ENCODE measurements at places on chromosomes 12 and 14.
A peak's percentile ranks its signal among the peaks of the same experiment; 100 is the strongest.

DNA sequence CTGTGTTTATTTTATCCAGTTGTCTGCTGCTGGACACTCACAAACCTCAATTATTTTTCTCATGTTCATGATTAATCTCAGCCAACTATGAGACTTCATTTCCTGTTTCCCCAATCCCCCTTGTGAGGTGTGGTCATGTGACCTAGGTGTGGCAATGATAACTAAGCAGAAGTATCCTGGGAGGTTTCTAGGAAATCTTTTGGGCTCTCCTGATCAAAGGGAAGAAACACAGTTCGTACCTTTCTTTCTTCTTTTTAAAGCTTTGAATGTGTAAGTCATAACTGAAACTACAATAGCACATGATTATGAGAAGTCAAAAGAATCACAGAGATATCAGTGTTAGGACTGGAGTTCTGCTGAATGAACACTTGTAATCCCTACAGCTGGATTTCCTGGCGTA, 34.4 kb upstream of the MANSC4 start:
- no peak for DNase-seq

DNA sequence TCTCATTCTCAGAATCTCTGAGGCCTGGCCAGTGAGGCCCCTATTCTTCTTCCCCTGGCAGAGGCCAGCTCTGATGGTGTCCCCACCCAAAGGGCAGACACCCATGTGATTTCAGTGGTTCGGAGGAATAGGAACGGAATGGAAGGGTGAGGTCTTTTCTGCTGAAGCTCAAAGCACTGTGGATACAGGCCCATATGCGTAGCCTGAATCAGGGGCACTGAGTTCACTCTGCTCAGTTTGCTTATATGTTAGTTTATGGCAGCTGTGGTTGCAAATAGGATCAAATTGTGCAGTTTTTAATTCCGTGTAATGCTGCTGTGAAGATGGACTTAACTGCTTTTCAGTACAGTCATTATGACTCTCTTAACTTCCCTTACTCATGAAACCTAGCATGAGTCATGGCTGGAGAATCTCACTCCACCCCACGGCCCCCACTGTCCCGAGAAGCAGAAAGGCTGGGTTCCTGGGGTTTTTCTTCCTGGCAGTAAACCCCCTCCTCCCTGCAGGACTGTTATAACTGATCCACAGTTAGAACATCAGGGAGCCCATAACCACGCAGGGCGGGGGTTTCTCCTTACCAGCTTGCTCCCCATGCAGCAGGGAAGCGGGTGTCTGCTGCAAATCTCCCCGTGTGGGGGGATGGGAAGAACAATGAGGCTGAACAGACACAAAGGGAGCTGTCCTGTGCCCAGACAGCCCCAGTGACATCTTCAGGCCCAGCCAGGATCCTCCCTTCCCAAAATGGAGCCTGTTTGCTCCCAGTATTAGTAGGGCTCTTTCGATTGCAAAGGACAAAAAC, 122.7 kb downstream of the SLC38A6 start:
- no peak for DNase-seq

GRCh38 chr12:55966408-55967281, at the start of gene CDK2:
Gene CDK2 (plus strand): TSS chr12:55966830. CDS start chr12:55967009, 179 bp downstream.
- peak; percentile 77 for DNase-seq

- no peak for DNase-seq
Observed at GRCh38 chr12:69501154-69501895, 31.1 kb downstream of the FRS2 start.

- no peak for DNase-seq
Observed at GRCh38 chr14:81727218-81727617, 193.6 kb upstream of the SEL1L start.

DNA sequence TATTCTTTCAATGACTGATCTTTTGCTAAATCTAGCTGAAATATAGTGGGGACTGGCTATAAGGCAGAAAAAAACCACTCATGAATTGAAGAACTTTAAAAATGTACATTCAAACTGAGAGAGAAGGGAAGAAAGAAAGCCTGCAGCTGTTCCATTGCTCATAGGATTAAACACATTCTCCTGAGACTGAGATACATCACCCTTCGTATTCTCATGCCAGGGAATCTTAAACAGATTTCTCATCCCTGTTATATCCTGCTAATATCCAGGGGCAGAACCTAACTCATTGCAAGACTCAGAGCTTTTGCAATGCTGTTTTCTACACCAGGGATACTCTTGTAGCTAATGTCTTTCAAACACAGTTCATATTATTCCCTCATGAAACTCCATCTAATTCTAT, 67.2 kb upstream of the ACSS3 start:
- no peak for DNase-seq

DNA sequence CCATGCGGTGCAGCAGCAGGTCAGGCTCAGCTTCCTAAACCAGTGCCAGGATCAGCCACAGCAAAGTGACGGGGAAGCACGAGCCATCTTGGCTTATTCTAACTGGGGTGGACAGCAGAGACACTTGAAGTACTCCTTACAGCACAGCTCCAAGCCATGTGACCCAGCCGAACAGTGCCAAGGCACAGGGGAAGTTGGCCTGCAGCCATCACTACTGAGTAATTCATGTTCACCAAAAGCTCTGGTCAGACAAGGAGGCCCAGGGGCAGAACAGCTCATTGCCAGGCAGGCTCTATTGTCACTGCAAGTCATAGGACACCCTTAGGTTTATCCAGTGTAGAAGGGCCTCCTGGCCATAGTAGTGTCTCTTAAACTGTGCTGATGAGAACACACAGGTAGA, 23.4 kb upstream of the SLC35F4 start:
- no peak for DNase-seq

DNA sequence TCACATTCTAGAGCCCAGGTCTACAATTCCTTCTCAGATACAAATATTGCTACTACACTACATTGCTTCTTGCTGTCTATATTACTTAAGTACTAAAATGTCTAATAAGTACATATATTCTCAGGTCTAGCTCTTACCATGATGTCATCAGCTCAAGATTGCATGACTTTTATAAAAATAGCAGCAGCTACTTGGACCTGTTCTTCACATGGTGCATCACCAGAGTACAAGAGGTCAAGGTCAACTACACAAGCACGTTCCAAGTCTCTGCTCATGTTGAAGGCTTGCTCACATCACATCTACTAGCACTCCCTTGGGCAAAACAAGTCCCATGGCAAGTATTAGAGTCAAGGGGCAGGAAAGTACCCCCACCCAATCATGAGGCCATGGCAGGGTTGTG, 465.6 kb downstream of the MED13L start:
- DNase-seq, result no peak
